Uterine smooth muscle cell (primary cell): ENCODE measurements at places on chromosomes 11 and 22. TPM values are rescaled to one million over a fixed set of nuclear protein-coding genes. Genes with fewer than 3 reads are reported as not detected.

The TMPRSS6 gene
- total RNA-seq, result not detected in 2 replicates

The UCP3 gene
- total RNA-seq, result 0.11 and 0.37 TPM in 2 replicates

The PDE2A gene
- 0.50 and 0.77 TPM in 2 replicates for total RNA-seq

The SLC37A2 gene
- total RNA-seq, result 2.1 and 6.5 TPM in 2 replicates

The PKP3 gene
- total RNA-seq, result 0.66 and 0.87 TPM in 2 replicates

The HPX gene
- 0.33 and 0.50 TPM in 2 replicates for total RNA-seq

The MS4A15 gene
- total RNA-seq, result not detected in 2 replicates
